ENCODE measurements at places on chromosomes 16 and 17.

- no peak for DNase-seq
These were observed 19.8 kb downstream of the ADAT1 start for GRCh38 chr16:75603241-75603640.

- DNase-seq = no peak
These were observed 127.0 kb upstream of the NACA2 start for GRCh38 chr17:61718022-61718421.

DNA sequence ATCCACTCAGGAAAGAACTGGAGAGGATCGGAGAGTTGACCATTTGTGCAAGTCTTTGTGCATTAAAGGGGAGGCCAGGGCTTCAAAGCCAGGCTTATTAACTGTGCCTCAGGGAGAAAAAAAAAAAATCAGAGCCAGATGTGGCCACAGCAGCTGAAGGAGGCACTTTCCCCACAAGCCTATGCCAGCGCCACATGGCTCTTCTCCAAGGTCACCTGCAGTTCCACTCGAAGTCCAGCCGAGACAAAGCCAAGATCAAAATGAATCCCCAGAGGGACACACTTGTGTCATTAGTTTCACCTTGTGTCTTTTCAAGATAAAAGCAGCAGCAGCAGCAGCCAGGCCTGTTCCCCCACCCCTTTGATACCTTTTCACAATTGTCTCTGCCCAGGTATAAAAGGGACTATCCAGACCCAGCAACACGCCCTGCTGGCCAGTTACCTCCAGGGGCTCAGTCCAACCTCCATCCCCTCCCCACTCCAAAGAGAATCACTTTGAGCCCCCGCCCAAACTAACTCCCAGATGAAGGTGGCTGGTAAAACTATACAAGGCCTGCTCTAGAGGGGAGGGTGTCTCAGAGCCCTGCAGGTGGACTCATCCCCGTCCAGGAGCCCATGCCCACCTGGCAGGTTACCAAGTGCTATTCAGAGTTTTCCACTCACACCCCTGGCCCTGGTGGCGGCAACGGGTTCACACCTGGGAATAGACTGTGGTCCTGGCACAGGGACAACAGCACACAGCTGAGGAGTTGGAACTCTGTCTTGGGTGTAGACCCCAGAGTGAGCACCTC, 29.2 kb downstream of the AXIN2 start:
- no peak for DNase-seq

DNA sequence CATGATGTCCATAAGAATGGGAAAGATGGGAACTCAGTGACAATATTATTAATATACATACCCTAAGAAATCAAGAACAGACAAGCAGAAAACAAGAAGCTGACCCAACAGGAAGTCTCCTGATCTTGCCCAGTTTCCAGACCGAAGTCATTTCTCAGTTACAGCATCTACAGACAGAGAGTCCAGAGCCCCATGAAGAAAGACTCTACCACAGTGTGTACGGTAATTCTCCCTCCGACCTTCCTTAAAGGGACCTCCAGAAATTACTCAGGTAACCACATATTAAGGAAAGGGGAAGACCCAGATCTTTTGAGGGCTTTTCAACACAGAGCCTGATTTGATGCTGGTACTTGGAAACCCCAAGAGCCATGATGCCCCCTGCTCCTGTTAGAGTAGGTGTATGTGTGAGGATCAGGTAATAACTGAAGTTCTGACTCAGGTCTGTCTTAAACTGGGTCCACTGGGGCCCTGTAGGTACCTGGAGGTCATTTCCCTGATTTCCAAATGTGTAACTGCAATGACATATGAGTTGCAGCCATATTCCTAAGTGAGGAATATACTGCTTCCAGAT, 132.4 kb downstream of the ABCA8 start:
- no peak for DNase-seq

GRCh38 chr17:42270170-42270535, 6.0 kb downstream of the STAT5B start:
- DNase-seq = no peak

GRCh38 chr16:50600582-50601283, 52.5 kb downstream of the NKD1 start:
- DNase-seq = no peak

All from GOT3 (cell line).